ENCODE measurements at places on chromosomes 12 and 14.

- no peak for DNase-seq
Observed at GRCh38 chr14:64698903-64699302, 5.3 kb upstream of the PLEKHG3 start.

DNA sequence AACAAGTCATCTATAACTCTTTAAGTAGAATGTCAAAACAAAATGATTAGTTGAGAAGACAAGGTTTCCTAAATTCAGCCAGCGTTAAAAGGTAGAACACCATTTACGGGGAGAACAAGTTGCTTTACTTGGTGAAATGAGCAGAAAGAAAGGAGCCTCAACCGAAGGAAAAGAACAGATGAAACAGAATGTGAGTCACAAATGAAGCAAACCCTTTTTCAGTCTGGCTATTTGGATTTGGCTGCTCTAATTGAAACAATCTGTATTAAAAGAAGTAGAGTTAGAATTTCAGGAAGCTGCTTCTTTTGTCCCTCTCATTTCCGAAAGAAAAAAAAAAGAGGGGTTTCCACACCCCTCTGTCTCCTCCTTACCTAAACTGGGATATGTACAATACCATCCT lies 34.6 kb downstream of the CEP128 start:
- DNase-seq = no peak

DNA sequence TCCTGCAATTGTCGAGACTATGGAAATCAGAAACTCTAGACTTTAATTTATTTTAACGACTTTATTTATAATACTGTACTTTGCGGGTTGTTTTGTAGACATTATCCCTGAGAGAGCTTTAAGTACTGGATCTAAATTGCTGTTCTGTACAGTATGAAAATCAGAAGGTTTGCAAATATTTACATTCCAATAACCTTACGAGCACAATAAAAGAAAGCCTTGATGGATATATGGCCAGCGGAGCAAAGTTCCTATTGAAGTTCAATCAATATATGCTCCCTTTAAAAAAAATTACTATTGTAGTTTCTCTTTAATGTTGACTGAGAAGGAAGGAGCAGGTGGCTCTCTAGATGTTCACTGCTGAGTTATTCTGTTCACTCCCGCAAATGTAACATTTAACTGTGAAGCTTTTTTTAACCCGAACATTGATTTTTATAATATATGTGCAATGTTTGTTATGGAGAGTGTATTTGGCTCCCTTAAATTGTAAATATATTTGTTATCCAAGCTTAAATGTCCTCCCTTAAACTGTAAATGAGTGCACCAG lies 235.3 kb downstream of the PLCZ1 start:
- DNase-seq = no peak

GRCh38 chr12:63093084-63093483 lies 57.9 kb downstream of the AVPR1A start:
- DNase-seq = no peak

DNA sequence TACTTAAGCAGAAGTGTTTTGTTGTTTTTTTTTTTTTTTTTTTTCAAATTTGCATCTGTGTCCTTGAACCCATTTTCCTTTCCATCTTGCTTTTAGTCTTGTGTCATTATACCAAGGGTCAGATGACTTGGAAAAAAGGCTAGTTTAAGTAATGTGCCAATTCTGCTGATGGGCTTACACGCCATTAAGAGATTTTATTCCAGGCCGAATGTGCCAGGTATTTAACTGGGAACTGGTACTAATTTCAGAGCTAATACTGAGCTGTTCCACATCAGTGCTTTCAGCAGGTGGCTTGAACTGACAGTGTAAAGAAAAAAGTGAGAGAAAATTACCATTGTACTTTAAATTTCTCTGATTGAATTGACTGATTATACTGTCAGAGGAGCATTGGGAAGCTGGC lies 224.9 kb downstream of the NPAS3 start:
- DNase-seq = no peak

GRCh38 chr14:76726551-76726970 lies 34.7 kb upstream of the VASH1 start:
- no peak for DNase-seq

- peak; percentile 3 for DNase-seq
Observed at GRCh38 chr12:6302621-6303020, 7.9 kb upstream of the PLEKHG6 start.

DNA sequence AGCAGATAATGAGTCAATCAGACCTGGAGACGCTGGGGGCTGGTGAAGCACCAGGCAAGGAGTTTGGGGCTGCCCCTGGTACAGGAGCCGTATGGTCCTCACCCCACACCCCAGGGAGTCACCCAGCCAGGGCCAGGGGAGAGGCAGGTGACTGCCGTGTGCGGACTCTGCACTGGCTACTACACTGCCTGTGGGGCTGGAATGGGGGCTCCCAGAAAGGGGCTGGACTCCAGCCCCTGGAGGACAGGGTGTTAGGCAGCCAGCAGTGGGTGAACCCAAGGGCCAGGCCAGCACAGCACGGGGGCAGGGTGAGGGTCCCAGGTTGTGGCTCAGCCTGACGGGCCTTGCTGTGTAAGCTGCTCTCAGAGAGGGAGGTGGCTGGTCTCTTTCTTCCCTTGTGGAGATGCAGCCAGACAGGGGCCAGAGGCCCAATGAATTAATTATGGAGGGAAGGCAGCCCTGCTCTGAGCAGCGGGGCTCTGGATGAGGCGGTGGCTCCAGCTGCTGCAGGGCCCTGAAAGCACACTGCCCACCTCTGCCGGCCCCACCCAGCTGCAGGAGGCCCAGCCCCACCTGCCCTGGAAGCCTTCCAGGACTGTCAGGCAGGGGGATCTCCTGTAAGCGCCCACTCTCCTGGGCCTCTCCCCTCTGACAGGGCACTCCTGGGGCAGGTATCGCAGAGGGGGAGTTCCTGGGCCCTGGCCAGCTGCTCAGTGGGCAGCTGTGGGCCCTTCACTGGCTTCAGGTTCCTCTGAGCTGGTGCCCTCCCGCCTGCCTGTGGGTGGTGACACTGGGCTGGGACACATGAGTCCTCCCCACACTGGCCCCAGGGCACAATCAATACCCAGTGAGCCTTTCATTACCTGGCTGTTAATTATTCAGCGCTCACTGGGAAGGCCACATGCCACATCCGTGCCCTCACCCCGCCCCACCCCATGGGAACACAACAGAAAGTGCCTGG lies 142.5 kb upstream of the C14orf180 start:
- DNase-seq = no peak

GRCh38 chr12:48883305-48884161 lies 17.9 kb upstream of the RND1 start:
- DNase-seq = no peak

DNA sequence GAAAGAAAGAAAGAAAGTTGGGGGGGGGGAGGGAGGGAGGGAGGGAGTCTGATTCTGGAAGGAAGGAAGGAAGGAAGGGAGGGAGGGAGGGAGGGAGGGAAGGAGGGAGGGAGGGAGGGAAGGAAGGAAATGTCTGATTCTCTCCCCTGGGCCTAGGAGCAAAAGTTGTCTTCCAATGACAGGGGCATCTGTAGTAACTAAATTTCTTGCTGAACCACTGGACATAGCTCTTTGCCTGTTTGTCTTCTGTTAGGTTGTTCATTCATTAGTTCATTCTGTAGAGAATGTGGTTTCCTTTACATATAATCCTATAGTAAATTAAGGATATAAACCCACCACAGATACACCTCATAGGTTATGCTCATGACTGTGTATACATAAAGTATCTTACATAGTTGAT lies 59.9 kb downstream of the GPR68 start:
- DNase-seq = no peak

GRCh38 chr12:67651132-67651695 lies 2.7 kb downstream of the DYRK2 start:
- DNase-seq = peak; percentile 59

GRCh38 chr14:58769771-58770170 lies 132.0 kb downstream of the DACT1 start:
- DNase-seq = no peak

GRCh38 chr12:95509300-95509699 lies 35.3 kb downstream of the METAP2 start:
- DNase-seq = no peak

DNA sequence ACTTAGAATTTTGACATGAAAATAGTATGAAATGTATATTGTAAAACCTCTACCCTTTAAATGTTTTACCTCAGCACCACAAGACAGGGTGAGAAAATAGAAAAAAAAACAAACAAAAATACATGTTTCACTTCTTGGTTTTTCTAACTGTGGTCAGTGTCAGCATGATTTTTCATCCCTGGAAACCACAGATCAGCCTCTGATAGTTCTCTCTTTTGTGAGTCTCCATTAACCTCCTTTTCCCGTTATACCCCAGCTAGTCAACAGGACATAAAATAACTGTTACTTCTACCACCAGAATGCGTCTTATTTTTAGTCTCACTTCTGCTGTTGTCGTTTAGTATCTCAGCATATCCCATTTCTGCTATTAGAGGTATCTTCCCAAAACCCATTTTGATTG lies 48.3 kb upstream of the KCNMB4 start:
- peak; percentile 5 for DNase-seq

DNA sequence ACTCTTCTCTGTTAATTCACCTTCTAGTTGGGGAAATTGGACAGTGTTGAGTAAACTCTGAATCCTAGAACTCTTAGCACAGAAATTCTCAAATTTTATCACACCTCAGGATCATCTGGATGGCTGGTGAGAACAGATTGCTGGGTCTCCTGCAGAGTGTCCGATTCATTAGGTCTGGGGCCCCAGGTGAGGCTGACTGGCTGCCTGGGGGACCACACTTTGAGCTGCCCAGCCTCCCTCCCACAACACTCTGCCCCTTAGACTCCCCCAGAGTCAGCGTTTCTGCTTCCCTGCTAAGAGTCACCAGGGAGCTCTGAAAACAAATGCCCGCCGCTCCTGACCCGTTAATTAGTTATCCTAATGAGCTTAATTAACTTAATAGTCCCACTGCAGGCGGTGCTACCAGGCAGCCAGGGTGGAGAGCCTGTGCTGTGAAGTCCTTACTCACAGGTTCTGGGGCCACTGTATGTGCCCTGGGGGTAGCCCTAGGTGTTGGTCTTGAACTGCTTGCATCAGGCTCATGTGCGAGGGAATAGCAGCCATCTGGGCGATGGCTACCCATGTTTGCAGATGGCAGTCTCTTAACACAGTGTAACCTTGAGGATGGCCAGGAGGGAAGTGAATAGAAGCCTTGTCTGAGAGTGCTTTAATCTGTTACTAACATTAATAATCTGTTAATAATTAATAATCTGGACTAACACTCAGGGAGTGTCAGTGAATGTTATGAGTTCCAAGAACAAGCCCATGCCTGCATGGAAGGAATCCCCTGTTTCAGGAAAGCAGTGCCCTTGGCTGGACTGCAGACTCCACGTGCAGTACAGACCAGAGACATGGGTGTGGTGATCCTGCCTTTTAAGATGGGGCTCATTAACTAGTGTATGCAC lies 35.6 kb downstream of the AACS start:
- DNase-seq = no peak

DNA sequence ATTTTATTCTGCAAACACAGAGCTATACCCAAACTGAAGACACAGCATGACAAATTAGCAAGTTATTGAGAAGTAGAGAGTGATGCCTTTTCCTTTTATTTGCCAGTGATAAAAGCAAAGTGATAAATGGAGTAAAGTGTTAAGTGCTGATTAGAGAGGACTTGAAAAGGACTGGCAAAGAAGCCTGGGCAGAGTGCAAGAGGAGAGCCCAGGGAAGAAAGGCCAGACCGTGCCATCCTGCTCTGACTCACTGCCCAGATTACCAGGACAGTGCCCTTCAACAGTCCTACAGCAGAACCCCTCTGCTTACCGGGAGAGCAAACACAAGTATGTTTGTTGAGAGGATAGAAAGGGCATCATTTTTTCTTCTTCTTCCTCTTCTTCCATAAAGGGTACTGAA lies 106.5 kb downstream of the ETV6 start:
- DNase-seq = no peak

DNA sequence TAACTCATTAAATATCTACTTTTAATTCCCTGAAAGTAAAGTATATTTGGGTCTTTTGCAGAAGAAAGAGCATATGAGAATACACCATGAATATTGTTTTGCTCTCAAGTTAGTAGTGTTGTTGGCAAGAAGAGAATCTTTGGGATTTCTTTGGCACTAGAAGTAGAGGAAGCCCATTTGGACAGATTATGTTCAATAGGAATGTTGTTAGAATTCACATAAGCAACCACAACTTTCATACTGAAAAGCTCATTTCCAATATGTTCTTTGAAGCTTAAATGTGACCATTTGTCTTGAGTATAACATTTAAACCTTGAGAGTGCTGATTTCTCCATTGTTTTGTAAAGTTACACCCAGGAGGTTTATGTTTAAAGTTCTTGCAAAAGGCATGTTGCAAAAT lies 37.6 kb downstream of the PLEKHG7 start:
- no peak for DNase-seq

GRCh38 chr14:90839024-90839888 lies 23.0 kb upstream of the TTC7B start:
- DNase-seq = no peak

GRCh38 chr12:42935756-42936155 lies 346.2 kb upstream of the PRICKLE1 start:
- DNase-seq = no peak

- no peak for DNase-seq
Observed at GRCh38 chr12:39403376-39403775, 39.5 kb downstream of the KIF21A start.

DNA sequence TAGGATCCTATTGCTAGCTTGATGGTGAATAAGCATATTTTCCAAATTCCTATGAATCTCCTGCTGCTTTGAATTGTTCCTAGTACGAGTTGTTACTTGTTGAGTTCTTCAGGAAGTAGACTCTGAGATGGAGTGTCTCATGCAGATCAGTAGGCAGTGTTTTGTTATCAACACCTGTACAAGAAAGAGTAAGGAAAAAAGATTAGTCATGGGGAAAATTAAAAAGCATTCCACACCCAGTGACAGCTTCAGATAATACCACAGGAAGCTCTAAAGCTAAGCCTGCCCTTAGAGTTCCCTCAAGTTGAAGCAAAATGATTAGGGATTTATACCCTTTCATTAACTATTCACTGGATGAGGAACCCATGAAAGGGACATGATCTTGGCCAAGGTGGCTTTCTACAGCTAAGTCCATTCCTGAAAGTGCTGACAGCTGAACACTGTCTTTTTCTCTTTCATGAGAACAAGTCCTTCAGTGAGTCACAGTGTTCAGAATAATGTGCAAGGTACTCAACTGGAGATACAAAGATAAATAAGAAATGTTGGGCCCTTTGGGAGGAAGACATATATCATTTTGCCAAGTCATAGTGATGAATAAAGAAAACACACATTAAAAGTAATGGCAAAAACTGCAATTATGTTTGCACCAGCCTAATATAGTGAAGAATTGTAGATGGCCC lies 49.1 kb downstream of the CCER1 start:
- no peak for DNase-seq

DNA sequence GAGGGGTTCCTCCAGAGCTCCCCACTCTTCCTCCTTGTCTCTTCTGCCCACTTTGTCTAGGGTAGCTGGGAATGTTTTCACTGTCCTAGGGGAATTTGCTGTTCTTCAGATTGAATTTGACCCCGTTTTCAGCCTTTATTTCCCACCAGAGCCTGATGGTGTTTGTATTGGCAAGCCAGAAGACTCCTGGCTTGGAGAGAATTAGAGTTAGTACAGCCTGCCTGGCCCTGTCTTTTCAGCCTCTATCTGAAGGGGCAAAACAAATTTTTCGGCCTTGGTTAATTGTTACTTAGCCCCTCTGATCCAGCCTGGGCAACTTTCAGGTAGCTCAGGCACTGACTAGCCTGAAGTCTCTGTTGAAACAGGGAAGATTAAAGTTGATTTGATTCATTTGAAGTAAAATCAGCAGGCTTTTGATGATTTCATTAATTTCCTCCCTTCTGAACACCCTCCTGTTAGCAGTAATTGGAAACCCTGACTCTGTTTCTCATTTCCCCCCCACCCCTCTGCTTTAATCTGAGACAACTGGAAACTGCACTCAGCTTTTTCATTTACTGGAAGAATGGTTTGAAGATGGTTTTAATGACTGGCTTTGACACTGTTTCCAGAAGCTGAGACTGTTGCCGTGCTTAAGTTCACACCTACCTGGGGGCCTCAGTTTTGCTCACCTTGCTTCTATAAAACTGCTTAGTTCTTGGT lies 63.3 kb downstream of the SUSD6 start:
- DNase-seq = no peak
